ENCODE measurements at places on chromosomes 4 and X.

GRCh38 chrX:33906971-33907370 lies 225.1 kb downstream of the FAM47A start:
- DNase-seq, result no peak

GRCh38 chr4:113505044-113505443 lies 256.5 kb downstream of the CAMK2D start:
- no peak for DNase-seq

- DNase-seq, result no peak
Observed at GRCh38 chr4:17920681-17921080, 100.9 kb downstream of the LCORL start.

DNA sequence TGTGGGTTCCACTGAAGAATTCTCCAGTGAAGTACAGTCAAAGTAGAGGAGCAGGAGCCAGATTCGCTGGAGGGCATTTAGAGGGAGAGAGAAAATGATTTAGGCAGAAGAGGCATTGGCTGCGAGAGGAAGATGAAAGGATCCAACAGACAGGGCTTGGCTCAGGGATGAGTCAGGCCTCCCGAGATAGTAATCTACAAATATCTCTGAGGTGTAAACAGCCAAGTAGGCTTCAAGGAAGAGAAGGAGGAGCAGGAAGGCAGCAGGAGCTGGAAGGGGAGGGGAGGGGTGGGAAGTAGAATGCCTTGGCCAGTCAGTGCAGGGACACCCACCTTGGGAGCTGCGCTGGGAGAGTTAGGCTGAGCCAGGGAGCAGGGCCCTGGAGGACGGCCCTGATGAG lies 55.5 kb downstream of the PJA1 start:
- no peak for DNase-seq

GRCh38 chrX:111244235-111244750 lies 26.0 kb downstream of the CAPN6 start:
- peak; percentile 16 for DNase-seq

DNA sequence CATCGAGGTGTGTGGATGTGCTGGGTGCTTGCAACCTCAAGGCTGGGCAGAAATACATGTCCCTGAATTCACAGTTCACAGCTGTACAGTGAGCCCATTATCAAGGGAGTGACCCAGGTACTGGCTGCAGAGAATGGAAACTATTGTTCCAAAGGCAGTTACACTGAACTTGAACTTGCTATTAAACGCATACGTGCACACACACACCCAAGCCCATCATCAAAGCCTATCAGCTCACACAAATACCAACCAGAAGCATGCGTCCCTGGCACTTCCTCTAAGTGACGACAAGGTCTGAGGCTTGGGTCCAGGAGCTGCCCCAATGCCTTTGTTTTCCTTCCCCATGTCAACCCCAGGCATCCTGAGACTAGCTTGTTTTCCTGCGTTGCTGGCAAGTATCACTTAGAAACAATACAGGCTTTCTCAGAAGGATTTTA lies 88.6 kb downstream of the IRF2 start:
- peak; percentile 72 for DNase-seq

- no peak for DNase-seq
Observed at GRCh38 chr4:24278693-24279092, 305.7 kb downstream of the DHX15 start.

GRCh38 chr4:2057382-2058065 lies 1.6 kb upstream of the NAT8L start:
- DNase-seq, result no peak

DNA sequence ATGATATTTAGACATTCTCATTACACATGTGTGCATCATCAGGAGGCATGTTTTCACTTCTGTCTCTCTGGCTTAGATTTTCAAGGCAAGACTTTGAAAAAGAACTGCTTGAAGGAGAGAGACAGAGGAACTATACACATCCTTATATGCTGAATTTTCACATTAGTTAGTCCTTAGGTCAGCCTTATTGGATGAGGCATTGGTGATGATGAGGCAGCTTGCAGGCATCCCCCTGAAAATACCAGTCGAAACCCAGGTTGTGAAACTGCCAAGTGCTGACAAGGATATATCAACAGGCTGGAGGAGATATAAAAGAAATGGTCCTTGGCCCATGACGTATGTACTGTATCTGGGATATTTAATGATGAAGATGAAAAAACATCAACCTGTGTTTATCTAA lies 297.2 kb upstream of the AADAT start:
- DNase-seq, result no peak

GRCh38 chr4:89572224-89572858 lies 264.6 kb downstream of the SNCA start:
- DNase-seq, result peak; percentile 38

- no peak for DNase-seq
Observed at GRCh38 chr4:124918559-124919122, 206.1 kb upstream of the ANKRD50 start.

DNA sequence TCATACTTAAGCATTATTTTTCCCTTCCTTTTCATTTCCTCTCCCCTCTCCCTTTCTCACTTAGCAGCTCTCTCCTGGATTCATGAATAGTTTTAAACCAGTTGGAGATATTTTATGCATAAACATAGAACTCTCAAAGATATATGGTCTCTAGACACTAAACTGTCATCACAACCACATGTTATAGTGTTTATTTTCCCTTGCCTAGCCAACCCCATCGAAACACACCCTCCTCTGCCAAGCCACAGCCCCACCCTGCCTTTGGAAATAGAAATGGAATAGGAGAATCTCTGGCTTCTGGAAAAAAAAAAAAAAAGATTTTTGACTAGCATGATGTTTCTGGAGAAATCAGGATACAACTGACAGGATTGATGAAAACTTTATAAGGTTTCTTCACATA lies 64.8 kb upstream of the RBPJ start:
- DNase-seq, result no peak

GRCh38 chr4:185312699-185313098 lies 83.0 kb downstream of the LRP2BP start:
- DNase-seq, result no peak

DNA sequence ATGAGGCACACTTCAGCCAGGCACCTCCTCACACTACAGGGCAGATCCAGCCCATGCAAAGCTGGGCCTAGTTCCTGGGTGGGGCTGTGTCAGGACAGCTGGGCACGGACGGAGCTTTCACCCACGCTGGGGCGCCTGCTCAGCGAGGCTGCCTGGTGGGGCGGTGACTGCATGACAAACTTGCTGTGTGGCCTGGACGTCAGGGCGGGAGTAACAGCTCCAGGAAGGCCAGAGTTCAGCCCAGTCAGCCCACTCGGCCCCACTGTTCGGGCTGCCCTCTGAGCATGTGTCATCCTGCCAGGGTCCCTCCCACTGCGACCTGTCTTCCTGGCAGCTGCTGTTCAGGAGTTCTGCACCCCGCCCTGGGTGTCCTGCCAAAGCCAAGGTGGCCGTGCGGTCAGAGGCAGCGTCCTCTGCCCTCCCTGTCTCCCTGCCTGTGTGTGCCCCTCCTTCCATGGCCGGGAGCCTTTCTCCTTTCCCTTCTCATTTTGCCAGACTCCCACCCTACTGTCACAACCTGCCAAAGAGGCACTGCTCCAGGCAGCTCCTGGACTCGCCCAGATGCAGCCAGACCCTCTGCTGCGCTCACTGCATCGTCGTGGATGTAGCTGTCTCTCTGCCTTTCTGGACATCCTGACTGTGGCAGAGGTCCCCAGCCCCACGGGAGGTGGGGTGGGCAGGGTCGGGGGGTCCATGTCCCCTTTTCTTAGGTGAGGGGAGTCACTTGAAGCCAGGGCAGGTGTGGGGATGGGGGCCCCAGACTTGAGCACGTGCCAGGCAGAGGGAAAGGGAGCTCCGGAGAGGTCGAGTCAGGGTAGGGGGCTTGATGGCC lies 33.0 kb upstream of the KIAA0232 start:
- peak; percentile 72 for DNase-seq

DNA sequence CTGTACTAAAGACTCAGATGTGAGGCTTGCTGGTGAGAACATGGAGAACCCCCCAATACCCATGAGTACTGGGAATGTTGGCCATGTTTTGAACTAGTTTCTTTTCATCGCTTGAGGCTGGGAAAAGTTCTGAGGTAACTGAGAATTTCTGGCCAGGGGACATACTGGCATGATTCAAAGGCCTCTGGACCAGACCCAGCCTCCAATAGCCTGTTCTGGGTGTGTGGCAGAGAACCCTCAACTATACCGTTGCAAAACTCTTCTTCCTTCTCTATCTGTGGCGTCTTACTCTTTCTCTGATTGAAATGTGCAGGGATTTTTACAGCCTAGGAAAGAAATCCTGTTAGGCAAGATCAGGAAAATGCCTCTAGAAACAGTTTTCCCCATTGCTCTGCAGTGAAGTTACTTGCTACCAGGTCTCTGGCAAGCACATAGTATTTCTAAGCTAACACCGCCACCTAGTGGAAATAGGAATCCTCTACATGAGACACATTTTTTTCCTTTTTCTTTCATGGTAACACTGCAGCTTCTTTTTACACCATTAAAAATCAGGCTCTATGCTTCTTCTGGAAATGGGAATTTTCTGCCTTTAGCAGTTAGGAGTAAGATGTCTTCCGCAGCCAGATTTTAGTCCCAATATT lies 170.7 kb upstream of the ZCCHC13 start:
- peak; percentile 56 for DNase-seq

- no peak for DNase-seq
Observed at GRCh38 chr4:168126952-168127351, 34.6 kb downstream of the ANXA10 start.

- no peak for DNase-seq
Observed at GRCh38 chr4:139655116-139655515, 10.5 kb upstream of the MGST2 start.

DNA sequence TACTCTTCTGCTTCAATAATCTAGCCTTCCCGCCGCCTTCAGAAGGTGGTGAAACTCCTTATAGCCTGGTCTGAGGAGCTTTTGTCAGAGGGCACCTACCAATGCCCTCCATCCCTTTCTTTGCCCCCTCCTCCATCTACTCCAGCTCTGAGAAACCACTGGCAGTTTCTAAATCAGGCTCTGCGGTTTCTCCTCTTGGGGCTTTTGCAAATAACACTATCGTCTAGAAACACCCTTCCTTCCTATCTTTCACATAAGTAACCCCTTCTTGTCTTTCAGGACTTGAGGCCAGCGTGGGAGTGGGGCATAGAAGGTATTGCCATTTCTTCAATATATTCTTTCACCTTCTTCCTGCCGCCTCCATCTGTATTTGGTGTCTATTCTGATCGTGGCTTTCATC lies 1.2 kb upstream of the EFHC2 start:
- no peak for DNase-seq

- no peak for DNase-seq
Observed at GRCh38 chrX:11446336-11446735, 153.1 kb downstream of the AMELX start.

GRCh38 chr4:2043396-2044118 lies 15.6 kb upstream of the NAT8L start:
- no peak for DNase-seq

DNA sequence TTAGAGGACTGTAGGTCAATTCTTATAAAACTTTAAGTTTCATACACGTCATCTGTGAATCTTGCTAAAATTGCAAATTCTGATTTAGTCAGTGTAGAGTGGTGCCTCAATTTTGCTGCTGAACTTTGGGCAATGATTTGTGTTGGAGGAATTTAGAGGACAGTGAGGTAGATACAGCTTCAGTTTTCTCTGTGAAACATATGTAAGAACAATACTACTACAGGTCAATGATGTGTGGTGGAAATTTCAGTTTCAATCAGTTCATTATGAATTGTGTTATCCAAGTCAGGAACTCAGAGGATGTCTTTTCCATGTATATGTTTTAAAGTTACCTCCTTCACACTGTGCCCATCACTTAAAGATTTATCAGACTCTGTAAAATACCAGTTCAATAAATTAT lies 1597.8 kb upstream of the PCDH10 start:
- DNase-seq, result no peak

DNA sequence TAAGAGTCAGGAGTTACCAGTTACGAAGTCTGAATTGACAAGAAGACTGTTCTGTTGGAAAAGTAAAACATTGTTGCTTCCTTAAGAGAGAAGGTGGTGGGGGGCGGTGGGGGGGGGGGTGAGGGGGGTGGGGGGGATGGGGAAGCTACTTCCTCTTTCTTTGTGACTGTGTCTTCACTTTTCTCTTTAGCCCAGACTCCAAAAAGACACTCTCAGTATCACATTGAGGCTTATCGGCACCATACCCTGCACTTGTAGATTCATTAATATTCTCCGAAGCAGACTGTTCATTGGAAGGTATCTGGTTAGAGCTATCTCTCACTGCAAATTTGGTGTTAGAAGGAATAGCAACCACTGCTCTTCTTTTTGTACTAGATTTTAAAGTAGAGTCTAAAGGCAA lies 94.5 kb upstream of the IL13RA1 start:
- no peak for DNase-seq

DNA sequence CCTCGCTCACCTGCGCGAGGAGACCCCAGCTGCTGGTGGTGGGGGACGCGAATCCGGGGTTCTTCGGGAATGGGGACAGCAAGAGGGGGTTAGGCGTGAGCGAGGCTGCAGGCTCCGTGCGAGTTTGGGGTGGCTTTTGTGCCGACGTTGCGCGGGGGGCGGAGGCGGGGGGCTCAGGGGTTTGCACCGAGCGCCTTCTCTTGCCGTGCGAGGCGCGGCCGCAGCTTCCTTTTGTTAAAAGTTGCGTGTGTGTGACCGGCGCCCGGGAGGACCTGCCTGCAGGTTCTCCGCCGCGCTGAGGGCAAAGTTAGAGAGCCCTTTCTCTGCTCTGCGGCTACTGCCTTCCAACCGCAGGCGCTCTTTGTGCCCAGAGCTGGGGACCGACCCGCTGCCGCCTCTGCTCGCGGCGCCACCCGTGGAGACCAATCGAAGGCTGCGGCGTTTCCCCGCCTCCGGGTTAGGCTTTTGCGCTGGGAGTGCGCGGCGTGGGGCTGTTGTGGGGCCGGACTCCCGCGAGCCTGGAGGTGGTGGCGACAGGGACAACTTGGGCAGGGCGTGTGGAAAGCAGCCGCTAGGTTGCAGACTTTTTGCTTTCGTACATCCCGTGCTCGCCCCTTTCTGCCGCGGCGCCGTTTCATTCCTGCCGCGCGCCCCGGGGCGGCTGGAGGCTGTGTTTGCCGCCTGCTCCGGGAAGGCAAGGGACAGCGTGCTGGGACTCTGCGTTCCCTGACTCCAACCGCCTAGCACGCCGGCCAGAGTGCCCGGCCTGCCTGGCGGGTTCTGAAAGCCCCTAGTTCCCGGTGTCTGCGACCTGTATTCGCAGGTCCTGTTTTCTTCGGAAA lies 716 bp downstream of the KIT start:
- DNase-seq, result peak; percentile 30

- peak; percentile 78 for DNase-seq
Observed at GRCh38 chr4:70901984-70902576, at the start of gene MOB1B. Gene MOB1B, plus strand, starts transcription at chr4:70902369. Its CDS starts 168 bp downstream, at chr4:70902537.

DNA sequence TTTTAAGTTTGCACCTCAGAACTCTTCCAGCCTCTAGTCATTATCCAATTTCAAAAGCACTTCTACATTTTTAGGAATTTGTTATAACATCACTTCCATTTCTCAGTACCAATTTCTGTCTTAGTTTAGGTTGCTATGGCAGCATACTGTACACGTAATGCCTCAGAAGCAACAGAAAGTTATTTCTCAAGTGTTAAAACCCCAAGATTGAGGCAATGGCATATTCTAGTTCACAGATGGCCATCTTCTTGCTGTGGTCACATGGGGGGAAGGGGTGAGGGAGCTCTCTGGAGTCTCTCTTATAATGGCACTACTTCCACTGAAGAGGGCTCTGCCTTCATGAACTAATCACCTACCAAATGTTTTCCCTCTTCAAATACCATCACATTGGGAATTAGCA lies 220.3 kb upstream of the CTSO start:
- no peak for DNase-seq

- no peak for DNase-seq
Observed at GRCh38 chrX:82813671-82814078, 694.4 kb upstream of the POU3F4 start.

- no peak for DNase-seq
Observed at GRCh38 chr4:91936311-91936710, 367.5 kb upstream of the GRID2 start.

Data from kidney capillary endothelial cell (primary cell).